ENCODE measurements at places on chromosomes 12 and 14. TPM values are rescaled to one million over a fixed set of nuclear protein-coding genes. Genes with fewer than 3 reads are reported as not detected.

Gene SDR9C7
- not detected for total RNA-seq

Gene CSRP2
- total RNA-seq = 55.2 TPM

Gene RNASE4
- total RNA-seq = 13.5 TPM

Gene SLC38A6
- 35.1 TPM for total RNA-seq

Gene MYO1A
- 0.64 TPM for total RNA-seq

Gene ACSS3
- total RNA-seq = 38.7 TPM

Gene C14orf93
- 16.8 TPM for total RNA-seq

Gene DAO
- total RNA-seq = 0.53 TPM

Gene AEBP2
- total RNA-seq = 50.4 TPM

Gene TAPBPL
- total RNA-seq = 19.5 TPM

Gene SLC2A3
- total RNA-seq = 150 TPM

Gene GALC
- 34.0 TPM for total RNA-seq

Gene CLEC7A
- total RNA-seq = 4.7 TPM

Gene DNAI7
- 3.9 TPM for total RNA-seq

Gene SLC6A15
- 0.58 TPM for total RNA-seq

Gene TMEM263
- total RNA-seq = 60.0 TPM

Gene GRIN2B
- total RNA-seq = 4.4 TPM

Gene ARG2
- total RNA-seq = 42.2 TPM

Gene HCAR2
- total RNA-seq = 2.1 TPM

Gene ACSM4
- total RNA-seq = not detected

Gene CIROP
- total RNA-seq = not detected

Gene REP15
- total RNA-seq = 1.6 TPM

Gene LMNTD1
- not detected for total RNA-seq

Gene AKAP6
- total RNA-seq = 17.8 TPM
